ENCODE measurements at places on chromosomes 4 and X.

- no peak for DNase-seq
These were observed 83.6 kb upstream of the LNX1 start for GRCh38 chr4:53674903-53675302.

GRCh38 chr4:17493619-17494018, 18.3 kb downstream of the QDPR start:
- DNase-seq: no peak

- no peak for DNase-seq
These were observed 39.4 kb downstream of the GEMIN8 start for GRCh38 chrX:13990126-13990800.

GRCh38 chr4:130338851-130339250, 1242.9 kb downstream of the C4orf33 start:
- no peak for DNase-seq
